ENCODE measurements at places on chromosomes 2 and 18.

DNA sequence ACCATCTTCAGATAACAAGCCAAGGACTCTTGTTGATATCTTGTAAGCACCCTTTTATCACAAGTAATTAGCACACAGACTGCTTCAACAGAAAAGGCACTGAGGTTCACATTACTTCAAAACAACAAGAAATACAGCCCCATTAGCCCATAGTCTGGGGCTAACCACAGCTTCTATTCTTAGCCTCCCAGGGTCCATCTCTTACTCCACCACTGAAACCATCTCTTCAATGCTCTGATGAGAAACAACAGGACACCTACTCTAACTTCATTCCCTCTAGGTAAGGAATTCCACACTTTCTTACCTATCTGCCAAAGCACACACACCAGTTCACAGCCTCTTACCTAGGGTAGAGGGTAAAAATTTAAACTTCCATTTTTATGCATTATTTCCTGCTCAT lies 26.4 kb upstream of the CYTIP start:
- DNase-seq, result no peak

DNA sequence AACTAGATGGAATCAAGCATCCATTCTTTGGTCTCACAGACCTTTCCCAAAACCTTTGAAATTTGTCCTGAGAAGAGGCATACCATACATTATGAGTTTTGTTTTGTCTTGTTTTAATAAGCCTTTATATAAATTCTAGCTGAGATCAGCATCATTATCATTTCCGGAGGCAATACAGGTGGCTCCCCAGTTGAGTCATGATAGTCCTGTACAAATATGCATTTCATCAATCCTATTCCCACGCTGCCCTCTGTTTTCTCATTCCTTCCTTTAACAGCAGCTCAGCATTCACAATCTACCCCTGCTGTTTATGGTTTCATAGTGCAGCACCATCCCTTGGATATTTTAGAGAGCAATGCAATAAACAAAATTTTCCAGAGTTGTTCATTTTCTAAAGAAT lies 216.7 kb downstream of the TXNL1 start:
- DNase-seq, result no peak

DNA sequence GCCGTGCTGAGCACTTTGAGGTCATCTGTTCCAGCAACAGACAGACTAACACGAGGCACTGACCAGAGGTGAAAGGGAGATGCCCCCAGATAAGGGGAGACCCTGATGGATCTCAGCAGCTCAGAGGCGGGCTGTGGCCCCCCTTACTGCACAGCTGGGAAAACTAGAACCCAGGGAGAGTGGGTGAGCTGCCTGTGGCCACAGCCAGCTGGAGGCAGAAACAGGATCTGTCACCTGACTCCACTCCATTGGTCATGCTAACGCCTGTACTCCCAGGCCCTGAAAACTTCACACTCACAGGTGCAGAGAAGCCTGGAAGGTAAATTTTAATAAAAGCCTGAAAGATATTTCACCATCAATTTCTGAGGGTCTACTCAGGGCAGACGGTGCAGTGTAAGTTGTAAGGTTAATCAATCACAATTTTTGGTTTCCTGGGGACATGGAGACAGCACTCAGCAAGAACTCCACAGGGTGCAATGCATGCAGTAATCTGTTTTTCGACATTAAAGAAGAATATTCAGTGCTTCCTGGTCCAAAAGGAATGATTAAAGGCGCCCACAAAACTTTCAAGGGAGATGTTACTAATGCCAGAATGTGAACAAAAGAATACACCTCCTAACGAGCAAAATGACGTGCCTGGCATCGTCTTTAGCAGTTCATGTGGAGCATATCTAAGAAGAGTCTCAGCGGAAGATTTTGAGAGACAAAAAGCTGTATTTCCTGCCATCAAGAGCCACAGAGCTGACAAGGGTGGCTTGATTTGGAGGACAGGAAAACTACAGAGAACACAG lies 173.4 kb downstream of the EIPR1 start:
- no peak for DNase-seq

DNA sequence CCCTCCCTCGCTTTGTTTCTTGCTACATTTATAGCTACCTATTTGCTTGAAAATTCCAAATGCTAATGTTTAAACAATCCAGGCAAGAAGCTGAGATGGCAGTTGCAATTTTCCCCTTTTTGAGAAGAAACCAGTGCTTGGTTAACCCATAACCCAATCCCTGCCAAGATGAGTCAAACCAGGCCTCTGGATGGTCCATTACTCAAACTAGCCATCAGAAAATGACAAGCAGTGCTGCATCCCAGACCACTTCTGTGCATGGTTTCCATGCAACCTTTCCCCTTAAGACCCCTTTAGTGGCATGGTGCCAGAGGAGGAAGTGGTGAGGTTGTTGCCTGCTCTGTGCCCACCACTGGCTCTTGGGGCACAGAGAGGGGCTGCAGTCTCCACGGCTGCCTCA lies 131.2 kb upstream of the RMP24 start:
- DNase-seq, result no peak

GRCh38 chr2:118131771-118132170 lies 43.5 kb downstream of the INSIG2 start:
- no peak for DNase-seq

- DNase-seq, result no peak
These were observed 402.2 kb downstream of the NCKAP5 start for GRCh38 chr2:133166031-133166430.

- DNase-seq, result no peak
These were observed 212.4 kb downstream of the RPIA start for GRCh38 chr2:88903749-88904353.

DNA sequence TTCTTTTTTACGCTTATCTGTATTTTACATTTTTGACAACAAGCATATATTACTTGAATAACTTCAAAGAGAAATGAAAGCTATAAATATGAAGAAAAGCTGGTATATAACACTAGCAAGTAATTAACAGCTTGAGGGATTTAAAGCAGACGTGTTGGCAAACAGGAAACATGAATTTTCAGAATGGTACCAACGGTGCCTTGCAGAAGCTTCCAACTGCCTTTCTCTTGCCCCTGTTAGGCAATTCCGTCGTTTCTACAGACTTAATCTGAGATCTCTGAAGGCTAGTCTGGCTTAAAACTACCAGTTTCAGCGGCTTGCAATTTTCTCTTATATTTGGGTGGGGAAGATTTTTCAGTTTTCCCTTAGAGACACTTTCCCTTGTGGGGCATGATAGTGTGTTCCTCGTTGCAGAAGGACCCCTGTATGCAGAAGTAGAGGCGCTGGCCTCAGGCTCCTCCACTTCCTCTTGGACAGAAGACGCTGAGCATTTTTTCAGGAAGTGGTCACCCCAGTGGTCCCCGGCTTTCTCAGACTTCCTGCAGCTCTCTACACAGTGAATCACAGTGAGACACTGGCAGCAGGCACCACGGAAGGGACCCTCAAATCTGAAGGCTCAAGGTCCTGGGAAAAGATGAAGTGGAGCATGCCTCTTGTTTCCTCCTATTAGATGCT lies 56.2 kb upstream of the SLC16A14 start:
- DNase-seq, result no peak
